ENCODE measurements at places on chromosomes 7 and 10.

- no peak for DNase-seq
Measured at GRCh38 chr10:44706745-44707144, 204.4 kb upstream of the TMEM72 start.

GRCh38 chr10:132892004-132892403, 50.4 kb downstream of the CFAP46 start:
- no peak for DNase-seq

- DNase-seq, result no peak
Measured at GRCh38 chr7:128845987-128846386, 15.8 kb downstream of the FLNC start.

DNA sequence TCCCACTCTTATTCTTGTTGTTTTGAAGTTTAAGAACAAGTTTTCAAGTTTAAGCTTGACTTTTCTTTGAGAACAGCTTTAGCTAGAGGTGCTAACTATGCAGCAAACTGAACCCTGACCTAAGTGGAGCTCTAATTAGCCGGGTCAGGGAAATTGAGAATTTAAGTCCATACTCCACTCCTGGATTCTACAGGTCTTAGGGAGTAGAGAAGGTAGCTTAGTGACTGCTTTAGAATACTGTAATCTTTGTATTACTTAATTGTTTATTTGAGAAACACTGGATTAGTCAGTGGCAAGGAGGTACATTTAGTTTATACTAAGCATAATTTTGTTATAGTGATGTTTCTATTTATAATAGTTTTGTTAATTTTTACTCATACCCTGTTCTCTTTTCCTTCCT, 74.6 kb upstream of the STRIP2 start:
- no peak for DNase-seq

Measured in T-helper 1 cell (primary cell).